WTC11 (cell line): ENCODE measurements at places on chromosomes 16 and 17. TPM values are rescaled to one million over a fixed set of nuclear protein-coding genes. Genes with fewer than 3 reads are reported as not detected.

DNA sequence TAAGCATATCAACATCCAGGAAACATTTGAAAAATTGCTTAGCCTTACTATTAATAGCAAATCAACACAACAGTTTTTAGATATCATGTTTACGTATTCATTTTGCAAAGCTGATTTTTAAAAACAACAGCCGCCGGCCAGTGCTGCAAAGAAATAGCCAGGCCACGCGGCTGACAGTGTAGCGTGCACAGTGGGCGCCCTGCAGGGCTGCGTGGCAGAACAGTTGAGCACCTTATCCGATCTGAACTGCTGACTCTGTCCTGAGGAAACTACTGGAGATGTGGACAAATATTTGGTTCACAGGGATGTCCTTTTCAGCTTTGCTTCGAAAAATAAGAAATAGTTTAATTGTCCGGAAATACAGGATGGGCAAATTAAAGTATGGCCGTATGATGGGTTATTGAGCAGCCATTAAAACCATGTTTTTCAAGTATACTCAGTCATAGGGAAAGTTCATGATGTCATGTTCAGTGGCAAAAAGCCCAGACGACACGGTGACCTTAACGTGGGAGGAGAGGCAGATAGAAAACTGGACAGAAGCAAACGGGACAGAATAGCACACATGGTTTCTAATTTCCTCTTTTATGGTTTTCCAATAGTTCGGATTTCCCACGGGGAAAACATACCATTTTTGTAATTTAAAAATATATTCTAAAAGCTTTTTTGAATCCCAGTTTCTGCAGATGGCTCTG, 52.4 kb upstream of the ENDOV start:
- no peak overlapping the region for H3K27ac ChIP-seq
- peaks cover 73% of the 10 kb centered on the region for H3K36me3 ChIP-seq
- H3K27me3 ChIP-seq: no peaks in the 10 kb centered on the region
- no peak overlapping the region for H3K4me3 ChIP-seq
- H3K4me1 ChIP-seq: no peaks in the 10 kb centered on the region
- no peak for DNase-seq

The ACSM2A gene
- total RNA-seq: 0.14 TPM in 1 of 3 replicates, not detected in the others

The PRSS36 gene
- 0.48 to 1.5 TPM (median 1.3 TPM) in 3 replicates for total RNA-seq

The ADAD2 gene
- 0.71 to 1.6 TPM (median 1.4 TPM) in 3 replicates for total RNA-seq

GRCh38 chr17:68445671-68446070, 11.6 kb downstream of the WIPI1 start:
- H3K36me3 ChIP-seq: peaks cover 7% of the 10 kb centered on the region
- no peak overlapping the region for H3K4me3 ChIP-seq
- H3K27ac ChIP-seq: no peak overlapping the region
- no peak for DNase-seq
- peaks cover 11% of the 10 kb centered on the region for H3K4me1 ChIP-seq
- no peaks in the 10 kb centered on the region for H3K27me3 ChIP-seq
